ENCODE measurements at places on chromosomes 3 and 15.
A peak's percentile ranks its signal among the peaks of the same experiment; 100 is the strongest.

DNA sequence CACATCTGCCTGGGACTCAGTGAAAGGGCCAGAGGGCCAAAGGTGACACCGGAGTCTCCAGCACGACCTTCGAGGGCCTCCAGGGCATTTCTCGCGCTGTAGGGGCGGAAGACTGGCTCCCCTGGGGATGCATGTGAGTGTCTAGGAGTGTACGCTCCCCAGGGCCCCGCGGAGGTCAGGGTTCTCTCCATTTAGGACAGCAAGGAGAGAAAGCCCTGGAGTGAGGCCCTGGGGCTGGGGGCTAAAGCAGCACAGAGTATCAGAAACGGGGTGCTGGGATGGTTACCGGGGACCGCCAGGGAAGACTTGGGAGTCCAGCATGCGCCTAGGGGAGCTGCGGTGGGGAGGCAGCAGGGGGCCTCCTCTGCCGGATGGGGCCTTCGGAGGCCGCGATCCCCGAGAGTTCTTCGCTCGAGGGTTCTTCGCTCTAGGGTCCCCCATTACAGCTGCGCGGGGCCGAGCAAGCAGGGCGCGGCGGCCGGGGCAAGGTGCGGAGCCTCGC lies 595 bp upstream of the APBA2 start:
- peak; percentile 13 for DNase-seq

- DNase-seq = no peak
Measured at GRCh38 chr3:12342151-12342550, 53.3 kb downstream of the PPARG start.

- DNase-seq = no peak
Measured at GRCh38 chr15:70272565-70273355, 175.0 kb upstream of the TLE3 start.

- DNase-seq = no peak
Measured at GRCh38 chr3:150609988-150610387, 6.9 kb downstream of the SELENOT start.

- no peak for DNase-seq
Measured at GRCh38 chr3:67712259-67712658, 57.8 kb upstream of the SUCLG2 start.

GRCh38 chr15:94749811-94750617 lies 518.7 kb downstream of the MCTP2 start:
- no peak for DNase-seq

- no peak for DNase-seq
Measured at GRCh38 chr3:14371573-14372474, 30.6 kb upstream of the SLC6A6 start.

DNA sequence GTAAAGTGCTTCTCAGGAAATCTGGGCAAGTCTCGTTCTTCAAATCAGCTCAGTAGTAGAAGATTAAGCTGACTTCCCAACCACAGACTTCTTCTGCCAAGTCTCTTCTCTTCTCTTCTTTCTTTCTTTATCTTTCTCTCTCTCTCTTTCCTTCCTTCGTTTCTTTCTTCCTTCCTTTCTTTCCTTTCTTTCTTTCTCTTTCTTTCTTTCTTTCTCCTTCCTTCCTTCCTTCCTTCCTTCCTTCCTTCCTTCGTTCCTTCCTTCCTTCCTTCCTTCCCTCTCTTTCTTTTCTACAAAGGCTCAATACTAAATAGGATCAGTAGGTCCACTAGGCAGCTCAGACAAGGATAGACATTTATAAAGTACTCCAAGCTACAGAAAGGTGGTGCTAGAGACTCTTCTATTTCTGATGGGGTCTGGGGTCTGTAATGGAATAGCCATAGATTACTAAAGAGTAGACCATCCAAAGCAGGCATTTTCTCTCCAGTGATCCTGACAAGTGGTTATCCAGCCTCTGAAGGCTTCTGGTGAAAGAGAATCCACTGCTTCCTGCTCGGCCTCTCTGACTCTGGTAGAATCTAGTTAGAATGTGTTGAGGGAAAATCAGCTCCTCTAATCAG lies 100.8 kb downstream of the TPRG1 start:
- DNase-seq = no peak
